ENCODE measurements at places on chromosomes 7 and 10.

DNA sequence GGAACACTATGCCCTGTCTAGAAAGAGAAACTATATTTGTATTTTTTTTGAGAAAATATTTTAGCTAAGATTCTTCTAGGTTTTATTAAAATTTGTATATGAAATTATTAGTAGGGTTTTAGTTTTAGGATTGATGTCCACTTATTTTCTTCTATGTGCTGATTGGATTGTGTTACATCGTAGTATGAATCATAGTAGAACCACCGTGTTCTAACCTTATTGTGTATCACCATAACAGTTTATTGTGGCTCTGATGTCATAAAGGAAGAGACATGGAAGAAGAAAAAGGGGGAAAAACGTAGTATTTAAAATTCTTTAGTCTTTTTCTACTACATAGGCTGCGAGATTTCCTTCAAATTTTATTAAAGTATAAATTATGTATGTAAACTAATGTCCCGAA is 1.9 kb downstream of the AGBL3 start:
- no peak for DNase-seq

GRCh38 chr7:130356121-130356875 is 11.7 kb downstream of the CPA5 start:
- DNase-seq, result peak; percentile 97

- no peak for DNase-seq
Observed at GRCh38 chr7:48365010-48365409, 193.8 kb downstream of the ABCA13 start.

DNA sequence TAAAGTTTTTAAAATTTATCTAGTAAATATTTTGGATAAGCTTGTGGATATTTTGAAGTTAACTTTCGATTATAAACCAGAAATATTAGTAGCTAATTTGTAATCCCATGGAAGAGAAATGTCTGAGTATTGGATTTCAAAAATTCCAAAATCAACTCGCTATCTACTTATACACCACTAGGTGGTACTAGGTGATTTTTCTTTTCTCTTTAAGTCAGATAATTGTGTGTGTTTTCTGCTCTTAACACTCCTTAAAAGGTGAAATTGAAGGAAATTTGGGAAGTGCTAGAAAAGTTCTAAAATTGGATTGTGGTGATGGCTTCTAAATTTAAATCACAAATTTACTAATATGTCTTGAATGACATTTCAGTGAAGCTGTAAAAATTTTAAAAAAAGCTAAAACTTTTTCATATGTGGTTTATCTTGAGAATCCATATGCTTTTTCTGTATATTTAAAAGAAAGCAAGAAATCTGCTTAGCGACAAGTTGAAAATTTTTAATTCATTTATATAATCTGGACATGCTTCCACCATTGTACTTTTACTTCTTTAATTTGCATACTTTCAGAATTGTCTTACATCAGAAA is 90.2 kb downstream of the IPMK start:
- no peak for DNase-seq

DNA sequence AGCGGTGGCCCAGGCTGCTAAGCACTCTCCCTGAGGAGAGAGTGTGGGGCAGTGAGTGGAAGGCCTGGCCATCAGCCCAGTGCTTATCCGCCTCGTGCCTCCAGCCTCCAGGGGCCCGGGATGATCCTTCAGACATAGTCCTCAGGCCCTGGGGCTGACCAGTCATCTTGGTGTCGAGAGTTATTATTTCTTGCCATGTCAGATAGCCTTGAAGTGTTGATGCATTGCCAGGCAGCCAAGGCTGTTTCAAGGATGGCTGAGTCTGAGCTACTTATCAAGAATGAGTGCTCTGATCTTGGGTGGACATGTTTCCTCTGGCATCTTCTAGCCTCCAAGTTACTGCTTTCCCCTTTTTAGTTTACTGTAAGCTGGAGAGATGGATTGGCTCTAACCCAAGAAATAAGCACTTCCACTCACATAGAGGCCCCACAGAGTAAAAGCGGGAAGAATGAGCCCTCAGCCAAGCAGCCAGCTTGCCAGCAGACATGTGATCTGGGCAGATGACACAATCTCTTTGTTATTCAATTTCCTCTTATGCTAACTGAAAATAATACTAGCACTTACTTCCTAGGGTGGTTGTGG is 136.5 kb upstream of the NAMPT start:
- no peak for DNase-seq

DNA sequence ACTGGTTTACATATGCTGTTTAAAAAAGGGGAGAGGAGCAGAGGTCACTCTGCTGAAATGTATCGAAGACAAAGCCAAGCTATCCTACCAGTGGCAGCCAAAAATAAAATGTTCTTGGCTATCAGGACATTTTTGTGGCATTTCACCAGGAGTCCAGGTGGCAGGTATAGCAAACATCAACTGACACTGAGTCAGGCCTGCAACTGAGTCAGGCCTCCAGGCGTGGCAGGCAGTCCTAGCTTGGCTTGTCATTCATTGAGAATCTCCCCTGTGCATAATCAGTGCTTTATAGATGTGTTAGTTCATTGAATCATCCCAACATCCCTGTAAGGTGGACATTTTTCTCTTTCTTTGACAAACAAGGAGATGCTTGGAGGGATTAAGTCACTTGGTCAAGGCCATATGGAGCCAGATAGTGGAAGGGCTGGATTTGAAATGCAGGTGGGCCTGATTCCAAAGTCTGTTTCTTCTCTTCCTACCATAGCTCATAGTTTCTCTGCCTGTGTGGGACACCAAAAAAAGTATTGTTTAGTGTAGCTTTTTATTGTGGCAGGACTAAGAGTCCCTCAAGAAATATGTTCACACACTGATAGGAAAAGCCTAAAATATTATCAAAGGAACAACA is 4.3 kb downstream of the DYNC1I1 start:
- DNase-seq, result no peak

DNA sequence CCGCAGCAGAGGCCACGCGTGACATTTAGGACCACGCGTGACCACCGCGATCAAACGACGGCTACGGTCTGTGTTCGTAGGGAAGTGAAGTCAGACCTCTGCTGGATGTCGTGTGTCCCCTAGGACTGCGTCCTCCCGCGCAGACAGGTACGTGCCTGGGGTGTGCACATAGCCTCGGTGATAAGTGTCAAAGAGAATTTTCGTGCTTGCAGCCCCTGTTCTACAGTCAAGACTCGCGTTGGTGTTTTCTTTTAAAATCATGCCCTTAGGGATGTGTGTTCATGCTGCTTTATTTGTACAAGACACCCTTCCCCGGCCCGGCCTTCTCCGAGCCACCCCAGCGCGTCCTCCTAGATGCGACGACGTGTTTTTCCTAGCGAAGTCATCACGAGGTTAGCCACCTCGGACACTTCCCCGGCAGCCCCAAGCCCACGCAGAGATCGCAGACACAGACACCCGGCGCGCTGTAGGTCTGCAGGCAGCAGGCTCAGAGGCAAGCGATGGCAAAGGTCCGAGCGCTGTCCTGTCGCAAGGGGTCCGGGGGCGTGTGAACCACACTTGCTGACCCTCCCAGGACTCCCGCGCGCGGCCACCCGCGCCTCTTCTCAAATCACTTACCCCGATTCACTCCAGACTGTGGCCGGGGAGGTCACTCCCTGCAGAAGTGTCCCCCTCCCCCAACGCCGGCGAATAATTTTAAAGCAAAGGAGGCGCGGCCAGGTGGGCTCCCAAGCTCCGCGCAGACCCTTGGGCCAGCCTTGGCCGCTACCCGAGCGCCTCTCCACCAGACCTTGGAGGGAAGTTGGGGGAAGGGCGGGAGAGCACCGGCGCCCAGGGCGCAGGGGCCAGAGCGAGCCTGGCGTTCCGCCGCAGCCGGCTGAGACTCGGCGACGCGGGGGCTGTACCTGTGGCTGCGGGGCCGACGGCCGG is 552 bp downstream of the MKX start:
- peak; percentile 45 for DNase-seq

DNA sequence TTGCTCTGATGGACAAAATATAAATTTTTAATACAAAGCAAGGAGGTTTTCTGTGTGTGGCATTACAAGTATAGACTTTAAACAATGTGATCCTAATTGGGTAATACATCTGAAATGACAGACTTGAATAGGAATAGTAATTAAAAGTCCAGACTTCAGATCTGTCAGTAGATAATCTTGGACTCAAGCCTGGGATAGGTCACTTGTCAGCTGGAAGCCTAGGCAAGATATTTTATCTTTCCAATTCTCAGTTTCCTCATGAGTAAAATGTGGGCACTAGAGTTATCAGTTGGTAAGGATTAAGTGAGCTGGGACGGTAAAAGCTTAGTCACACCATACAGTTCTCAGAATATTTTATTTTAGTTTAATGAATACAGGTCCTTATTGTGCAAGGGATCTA is 10.4 kb upstream of the ZMYND11 start:
- DNase-seq, result no peak

GRCh38 chr7:116097365-116098009 is 66.9 kb upstream of the TFEC start:
- DNase-seq, result no peak
